Placental epithelial cell (primary cell): ENCODE measurements at places on chromosomes 13 and 19. TPM values are rescaled to one million over a fixed set of nuclear protein-coding genes. Genes with fewer than 3 reads are reported as not detected.

The SH2D3A gene
- total RNA-seq = 50.3 and 105 TPM in 2 replicates

The IL17D gene
- total RNA-seq = under 0.01 TPM in 1 of 2 replicates, not detected in the other

The FXYD7 gene
- total RNA-seq = not detected in 2 replicates

The IGSF23 gene
- not detected in 2 replicates for total RNA-seq

The NUMBL gene
- total RNA-seq = 38.6 and 39.3 TPM in 2 replicates

The IGFL3 gene
- not detected in 2 replicates for total RNA-seq

The CERS4 gene
- total RNA-seq = 7.2 and 25.5 TPM in 2 replicates

The KANK2 gene
- total RNA-seq = 173 and 210 TPM in 2 replicates

The CRX gene
- total RNA-seq = not detected in 2 replicates

The SIGLEC12 gene
- not detected in 2 replicates for total RNA-seq

The GTF2F2 gene
- 26.0 and 26.3 TPM in 2 replicates for total RNA-seq

The SMIM24 gene
- total RNA-seq = not detected in 2 replicates

The NDFIP2 gene
- 34.9 and 71.0 TPM in 2 replicates for total RNA-seq

The C5AR1 gene
- total RNA-seq = 0.11 and 0.39 TPM in 2 replicates

The FGF21 gene
- total RNA-seq = 0.39 TPM in 1 of 2 replicates, not detected in the other

The ZNF177 gene
- total RNA-seq = 0.87 and 1.2 TPM in 2 replicates

The ZFP28 gene
- 5.5 and 9.4 TPM in 2 replicates for total RNA-seq

The UGGT2 gene
- total RNA-seq = 33.3 and 41.6 TPM in 2 replicates

The THOP1 gene
- 44.4 and 134 TPM in 2 replicates for total RNA-seq

The ZNF793 gene
- 7.5 TPM in 2 replicates for total RNA-seq

The ZNF850 gene
- total RNA-seq = 4.7 and 4.9 TPM in 2 replicates

The BCKDHA gene
- 34.7 and 41.2 TPM in 2 replicates for total RNA-seq

The CABP5 gene
- not detected in 2 replicates for total RNA-seq

The PNMA8A gene
- total RNA-seq = under 0.01 and 1.1 TPM in 2 replicates

The TMEM150B gene
- total RNA-seq = not detected in 2 replicates

The LILRA2 gene
- total RNA-seq = not detected in 2 replicates

The SPIB gene
- 0.11 TPM in 1 of 2 replicates, not detected in the other for total RNA-seq
